Activated T-helper 2 cell treated with anti-CD3 and anti-CD28 coated beads, Interferon-gamma antibody, Interleukin-2, Interleukin-4, amounts not matched to agents 10 μg/mL and 5 μg/mL and 100 μg/mL, durations not matched to agents 14 hours and 24 hours and 36 hours (primary cell): ENCODE measurements at places on chromosomes 3 and 15. TPM values are rescaled to one million over a fixed set of nuclear protein-coding genes. Genes with fewer than 3 reads are reported as not detected.

The CDCP1 gene
- 7.4 and 8.1 TPM in 2 replicates for total RNA-seq

The CCNB2 gene
- total RNA-seq: 57.5 and 59.2 TPM in 2 replicates

The TMEM89 gene
- total RNA-seq: 0.80 and 0.87 TPM in 2 replicates

The FES gene
- 51.9 and 55.8 TPM in 2 replicates for total RNA-seq

The NANOGP8 gene
- not detected in 2 replicates for total RNA-seq

The CPNE4 gene
- not detected in 2 replicates for total RNA-seq

The MESP2 gene
- total RNA-seq: 0.39 and 0.41 TPM in 2 replicates

The DGKG gene
- total RNA-seq: 0.05 TPM in 2 replicates

The CFAP100 gene
- total RNA-seq: not detected in 2 replicates

The PLOD2 gene
- total RNA-seq: 1.1 and 2.2 TPM in 2 replicates

The XCR1 gene
- 0.05 and 0.07 TPM in 2 replicates for total RNA-seq

The GOLGA6A gene
- not detected in 2 replicates for total RNA-seq

The HTR3E gene
- not detected in 2 replicates for total RNA-seq

The GUCA1C gene
- total RNA-seq: not detected in 2 replicates

The UBAP1L gene
- 6.0 and 6.3 TPM in 2 replicates for total RNA-seq

The SEMA3B gene
- total RNA-seq: 0.30 and 0.68 TPM in 2 replicates

The P2RY1 gene
- 1.7 and 2.1 TPM in 2 replicates for total RNA-seq

The KCNMB2 gene
- total RNA-seq: not detected in 2 replicates

The FNDC3B gene
- total RNA-seq: 24.7 and 26.9 TPM in 2 replicates

The IGDCC3 gene
- not detected in 2 replicates for total RNA-seq

The MRAS gene
- total RNA-seq: not detected in 2 replicates

The ZNF662 gene
- 0.21 and 0.30 TPM in 2 replicates for total RNA-seq

The FGD5 gene
- 0.09 TPM in 1 of 2 replicates, not detected in the other for total RNA-seq

The SV2B gene
- total RNA-seq: 0.02 TPM in 2 replicates

The CKMT1B gene
- total RNA-seq: 0.32 and 0.53 TPM in 2 replicates

The PCLAF gene
- total RNA-seq: 59.9 and 72.3 TPM in 2 replicates

The C3orf49 gene
- total RNA-seq: not detected in 2 replicates

The RAB6B gene
- 4.6 and 7.6 TPM in 2 replicates for total RNA-seq

The BTBD1 gene
- total RNA-seq: 56.8 and 59.5 TPM in 2 replicates

The KCNAB1 gene
- not detected in 2 replicates for total RNA-seq

The CAND2 gene
- total RNA-seq: 1.1 and 2.0 TPM in 2 replicates

The SPTSSB gene
- total RNA-seq: not detected in 2 replicates

The OR5K2 gene
- not detected in 2 replicates for total RNA-seq

The RAMAC gene
- 21.2 and 22.7 TPM in 2 replicates for total RNA-seq

The KCNH8 gene
- total RNA-seq: not detected in 2 replicates

The CYP8B1 gene
- not detected in 2 replicates for total RNA-seq

The ENTPD3 gene
- not detected in 2 replicates for total RNA-seq

The PPP1R14D gene
- not detected in 2 replicates for total RNA-seq

The SLC22A13 gene
- 0.51 and 0.78 TPM in 2 replicates for total RNA-seq

The P3H2 gene
- not detected in 2 replicates for total RNA-seq

The ABI3BP gene
- total RNA-seq: 0.37 TPM in 1 of 2 replicates, not detected in the other

The ACSBG1 gene
- total RNA-seq: 0.64 and 0.96 TPM in 2 replicates

The CFAP92 gene
- total RNA-seq: 0.37 TPM in 1 of 2 replicates, not detected in the other

The MEIS2 gene
- total RNA-seq: not detected in 2 replicates

The FRMD5 gene
- total RNA-seq: 0.07 and 0.09 TPM in 2 replicates

The MEGF11 gene
- total RNA-seq: not detected in 2 replicates

The LRTM1 gene
- not detected in 2 replicates for total RNA-seq

The ANKDD1A gene
- total RNA-seq: 2.2 and 2.5 TPM in 2 replicates

The CCR3 gene
- total RNA-seq: not detected in 2 replicates

The NRG4 gene
- total RNA-seq: not detected in 2 replicates

The WDR53 gene
- 16.5 and 17.4 TPM in 2 replicates for total RNA-seq

The EPHB1 gene
- 0.71 and 1.5 TPM in 2 replicates for total RNA-seq
